Activated CD8-positive, alpha-beta T cell treated with anti-CD3 and anti-CD28 coated beads, Interleukin-2, amount 10 ng/mL, durations not matched to agents 7 days and 5 days (primary cell): ENCODE measurements at places on chromosomes 3 and 15. TPM values are rescaled to one million over a fixed set of nuclear protein-coding genes. Genes with fewer than 3 reads are reported as not detected.

GRCh38 chr3:154783521-154783931 is 296.6 kb upstream of the MME start:
- no peaks in the 10 kb centered on the region for H3K36me3 ChIP-seq
- no peaks in the 10 kb centered on the region for H3K27me3 ChIP-seq
- no peak overlapping the region for H3K27ac ChIP-seq
- H3K4me1 ChIP-seq = no peaks in the 10 kb centered on the region
- no peak for DNase-seq

Gene CCR8
- 0.94 TPM for total RNA-seq

Gene ZNF660
- 0.83 TPM for total RNA-seq

Gene ATP13A5
- not detected for total RNA-seq

DNA sequence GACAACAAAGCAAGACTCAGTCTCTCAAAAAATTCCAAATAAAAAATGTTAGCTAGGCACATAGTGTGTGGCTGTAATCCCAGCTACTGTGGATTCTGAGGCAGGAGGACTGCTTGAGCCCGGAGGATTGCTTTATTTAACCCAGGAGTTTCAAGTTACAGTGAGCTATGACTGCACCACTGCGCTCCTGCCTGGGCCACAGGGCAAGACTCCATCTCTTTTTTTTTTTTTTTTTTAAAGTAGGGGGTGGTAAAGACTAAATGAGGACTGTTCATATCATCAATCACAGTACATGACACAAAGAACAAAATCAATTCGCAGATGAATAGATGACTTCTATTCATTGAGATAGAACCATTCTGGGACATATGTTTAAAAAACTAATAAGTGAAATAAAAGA is 48.1 kb downstream of the ACAP2 start:
- H3K4me3 ChIP-seq = no peak overlapping the region
- no peak for DNase-seq
- H3K27me3 ChIP-seq = no peaks in the 10 kb centered on the region
- H3K4me1 ChIP-seq = no peaks in the 10 kb centered on the region
- H3K36me3 ChIP-seq = peaks cover 7% of the 10 kb centered on the region
